ENCODE measurements at places on chromosomes 13 and 19. TPM values are rescaled to one million over a fixed set of nuclear protein-coding genes. Genes with fewer than 3 reads are reported as not detected.

FGF9 gene
- polyA plus RNA-seq = 0.26 TPM

GRCh38 chr19:43781630-43782310 lies 997 bp upstream of the KCNN4 start:
- DNase-seq = no peak
- H3K27me3 ChIP-seq = peaks cover 23% of the 10 kb centered on the region
- H3K4me3 ChIP-seq = no peak overlapping the region
- H3K36me3 ChIP-seq = peaks cover 3% of the 10 kb centered on the region

TMPRSS9 gene
- polyA plus RNA-seq = not detected

DNA sequence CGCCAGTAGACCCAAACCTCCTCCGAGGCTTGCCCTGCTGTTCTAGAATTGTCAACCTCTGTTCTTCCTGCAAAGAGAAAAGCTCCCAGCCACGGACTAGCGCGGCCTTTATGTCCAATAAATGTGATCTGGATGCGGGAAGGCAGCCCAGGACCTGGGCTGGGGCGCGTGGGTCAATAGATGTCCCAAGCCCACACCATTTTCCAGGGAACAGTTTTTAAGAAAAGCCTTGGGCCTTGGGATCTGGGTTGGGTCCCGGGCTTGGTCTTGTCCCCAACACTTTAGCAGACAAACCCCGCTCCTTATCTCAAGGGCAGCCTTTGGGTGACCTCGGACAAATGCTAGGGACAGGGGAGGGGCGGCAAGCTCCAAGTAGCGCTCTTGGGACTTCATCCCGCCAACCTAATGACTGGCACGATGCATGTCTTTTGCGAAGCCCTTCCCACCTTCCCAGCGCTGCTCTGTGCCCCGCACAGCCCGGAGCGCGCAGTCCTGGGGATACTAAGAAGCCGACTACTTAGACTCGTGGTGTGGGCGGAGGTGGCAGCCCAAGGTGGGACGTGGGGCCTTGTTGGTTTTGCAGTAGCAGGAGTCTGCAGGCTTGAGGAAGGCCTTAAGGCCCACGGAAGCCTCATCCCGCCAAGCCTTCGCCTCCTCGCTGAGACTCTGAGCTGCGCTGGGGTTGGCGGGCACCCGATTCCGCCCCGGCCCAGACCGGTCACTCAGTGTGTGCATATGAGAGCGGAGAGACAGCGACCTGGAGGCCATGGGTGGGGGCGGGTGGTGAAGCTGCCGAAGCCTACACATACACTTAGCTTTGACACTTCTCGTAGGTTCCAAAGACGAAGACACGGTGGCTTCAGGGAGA lies 10.8 kb downstream of the SOX21 start:
- DNase-seq = no peak
- no peaks in the 10 kb centered on the region for H3K36me3 ChIP-seq

DNA sequence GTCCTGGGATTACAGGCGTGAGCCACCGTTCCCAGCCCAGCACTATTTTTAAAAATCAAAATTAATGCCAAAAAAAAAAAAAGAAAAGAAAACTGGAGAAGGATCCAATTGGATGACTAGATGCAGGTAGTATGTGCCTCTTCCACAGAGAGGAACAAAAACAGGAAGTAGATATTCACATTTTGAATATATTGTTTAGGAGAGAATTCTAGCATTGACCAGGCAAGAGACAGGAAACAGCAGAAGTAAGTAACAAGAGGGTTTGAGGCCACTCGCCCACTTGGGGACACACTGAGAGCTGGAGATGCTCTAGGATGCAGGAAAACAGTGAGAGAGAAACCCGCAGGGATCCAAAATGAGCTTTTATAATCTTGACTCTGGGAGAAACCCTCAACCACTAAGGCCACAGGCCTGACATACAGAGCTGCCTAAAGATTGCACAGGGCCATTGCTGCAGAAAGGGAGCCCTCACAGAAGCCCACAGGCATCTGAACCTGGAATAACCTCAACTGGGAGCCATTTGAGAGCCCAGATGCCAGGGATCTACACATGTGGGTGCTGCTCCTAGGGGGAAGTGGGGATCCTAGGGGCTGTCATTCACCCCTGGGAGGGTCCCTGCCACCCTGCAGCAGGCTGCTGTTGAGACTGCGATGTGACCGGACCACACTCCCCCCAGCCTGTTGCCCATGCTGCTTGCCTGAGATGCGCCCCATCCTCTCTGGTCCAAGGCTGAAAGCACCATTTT lies 28.2 kb downstream of the IGFL2 start:
- H3K4me1 ChIP-seq = no peaks in the 10 kb centered on the region
- H3K4me3 ChIP-seq = no peak overlapping the region
- no peaks in the 10 kb centered on the region for H3K36me3 ChIP-seq
- peaks cover 15% of the 10 kb centered on the region for H3K27me3 ChIP-seq
- H3K27ac ChIP-seq = no peak overlapping the region
- DNase-seq = no peak

GRCh38 chr13:43785650-43786471 lies 911 bp downstream of the ENOX1 start:
- H3K4me3 ChIP-seq = peak overlapping the region; percentile 80
- DNase-seq = no peak
- H3K4me1 ChIP-seq = peaks cover 17% of the 10 kb centered on the region
- H3K27ac ChIP-seq = no peak overlapping the region

ITGBL1 gene
- not detected for polyA plus RNA-seq

FPR3 gene
- polyA plus RNA-seq = not detected

- no peak overlapping the region for H3K27ac ChIP-seq
- no peaks in the 10 kb centered on the region for H3K4me1 ChIP-seq
- H3K36me3 ChIP-seq = no peaks in the 10 kb centered on the region
- no peak for DNase-seq
Observed at GRCh38 chr13:26442541-26442940, 114.9 kb upstream of the WASF3 start.

GRCh38 chr19:10694706-10695307 lies 6.4 kb upstream of the QTRT1 start:
- H3K4me1 ChIP-seq = peaks cover 21% of the 10 kb centered on the region
- no peak overlapping the region for H3K4me3 ChIP-seq
- H3K36me3 ChIP-seq = no peaks in the 10 kb centered on the region

DNA sequence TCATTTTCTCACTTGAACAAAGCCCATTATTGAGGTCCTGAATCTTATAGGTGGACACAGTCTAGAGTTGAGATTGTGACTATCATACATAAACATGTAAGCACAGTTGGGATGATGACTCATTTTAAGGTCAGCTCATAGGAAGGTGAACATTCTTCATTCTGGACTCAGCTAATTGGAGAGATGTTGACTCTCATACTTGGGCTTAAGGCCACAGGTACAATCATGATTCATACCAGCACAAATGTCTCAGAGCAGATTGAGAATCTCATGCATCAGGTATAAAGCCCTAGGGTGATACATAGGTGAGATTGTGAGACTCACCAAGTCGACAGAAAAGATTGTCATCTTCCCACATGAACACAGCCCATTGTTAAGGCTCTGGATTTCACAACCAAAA lies 62.3 kb upstream of the ZNF724 start:
- H3K4me1 ChIP-seq = no peaks in the 10 kb centered on the region
- DNase-seq = no peak
- no peak overlapping the region for H3K4me3 ChIP-seq
- no peaks in the 10 kb centered on the region for H3K27me3 ChIP-seq
- H3K27ac ChIP-seq = no peak overlapping the region

DNA sequence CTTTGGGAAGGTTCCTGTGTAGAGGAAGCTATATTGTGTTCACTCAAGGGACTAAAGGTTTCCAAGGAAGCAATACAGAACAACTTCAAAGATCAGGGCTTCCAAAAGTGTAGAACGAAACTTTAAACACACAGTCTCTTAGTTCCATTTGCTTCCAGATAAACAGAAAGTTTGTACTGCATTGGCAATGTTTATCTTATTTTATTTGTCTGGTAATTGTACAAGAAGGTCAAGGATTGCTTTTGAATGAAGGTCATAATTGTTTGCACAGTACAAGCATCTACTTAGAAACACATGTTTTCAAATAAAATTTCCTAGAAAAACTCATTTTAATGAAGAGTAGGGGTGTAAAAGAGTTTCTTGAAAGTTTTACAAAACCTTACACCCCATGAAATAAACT lies 712.7 kb upstream of the SGCG start:
- no peak for DNase-seq
- H3K4me3 ChIP-seq = no peak overlapping the region
- no peak overlapping the region for H3K27ac ChIP-seq
- no peaks in the 10 kb centered on the region for H3K36me3 ChIP-seq

DNA sequence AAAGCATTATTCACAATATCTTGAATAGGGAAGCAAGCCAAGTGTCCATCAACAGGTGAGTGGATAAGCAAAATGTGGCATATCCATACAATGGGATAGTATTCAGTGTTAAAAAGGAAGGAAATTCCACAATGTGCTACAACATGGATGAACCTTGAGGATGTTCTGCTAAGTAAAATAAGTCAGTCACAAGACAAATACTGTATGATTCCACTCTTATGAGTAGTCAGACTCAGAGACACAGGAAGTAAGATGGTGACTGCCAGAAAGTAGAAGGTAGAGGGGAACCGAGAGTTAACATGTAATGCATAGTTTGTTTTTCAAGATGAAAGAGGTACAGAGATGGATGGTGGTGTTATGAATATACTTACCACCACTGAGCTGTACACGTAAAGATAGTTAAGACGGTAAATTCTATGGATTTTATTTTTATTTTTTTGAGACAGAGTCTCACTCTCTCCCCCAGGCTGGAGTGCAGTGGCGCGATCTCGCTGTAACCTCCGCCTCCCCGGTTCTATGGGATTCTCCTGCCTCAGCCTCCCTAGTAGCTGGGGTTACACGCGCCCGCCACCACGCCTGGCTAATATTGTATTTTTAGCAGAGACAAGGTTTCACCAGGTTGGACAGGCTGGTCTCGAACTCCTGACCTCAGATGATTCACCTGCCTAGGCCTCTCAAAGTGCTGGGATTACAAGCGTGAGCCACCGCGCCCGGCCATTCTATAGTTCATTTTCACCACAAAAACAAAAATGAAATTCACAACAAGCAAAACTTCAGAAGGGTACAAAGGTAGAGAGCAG lies 1.0 kb upstream of the CHAMP1 start:
- no peaks in the 10 kb centered on the region for H3K36me3 ChIP-seq
- peaks cover 26% of the 10 kb centered on the region for H3K4me1 ChIP-seq
- peak overlapping the region; percentile 95 for H3K4me3 ChIP-seq
- H3K27me3 ChIP-seq = peaks cover 2% of the 10 kb centered on the region
- peak overlapping the region; percentile 94 for H3K27ac ChIP-seq

DNA sequence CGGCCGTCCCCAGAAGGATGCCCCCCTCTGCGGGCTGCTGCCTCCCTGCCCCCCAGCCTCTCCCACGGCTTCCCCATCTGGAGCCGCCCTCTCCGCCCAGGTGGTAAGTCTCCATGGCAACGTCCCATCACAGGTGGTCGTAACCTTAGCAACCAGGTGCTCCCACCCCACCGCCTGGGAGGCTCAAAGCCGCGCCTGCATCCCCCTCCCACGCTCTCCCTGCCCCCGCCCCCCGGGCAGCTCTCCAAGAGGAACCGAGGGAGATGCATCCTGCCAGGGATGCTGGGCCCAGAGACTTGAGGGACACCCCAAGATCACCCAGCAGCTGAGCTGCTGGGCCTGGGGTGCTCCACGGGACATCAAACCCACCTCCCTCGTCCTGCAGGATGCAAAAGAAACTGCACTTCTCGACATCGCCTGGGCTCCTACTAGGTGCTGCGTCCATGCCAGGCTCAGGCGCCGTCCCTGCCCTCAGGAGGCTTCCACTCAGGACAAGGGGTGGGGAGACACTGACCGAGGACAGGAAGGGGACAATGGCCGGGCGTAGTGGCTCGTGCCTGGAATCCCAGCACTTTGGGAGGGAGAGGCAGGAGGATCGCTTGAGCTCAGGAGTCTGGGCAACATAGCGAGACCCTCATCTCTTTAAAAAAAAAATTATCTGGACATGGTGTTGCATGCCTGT lies 5.0 kb upstream of the LINGO3 start:
- DNase-seq = no peak
- peaks cover 8% of the 10 kb centered on the region for H3K4me1 ChIP-seq
- peaks cover 6% of the 10 kb centered on the region for H3K36me3 ChIP-seq

CEACAM5 gene
- not detected for polyA plus RNA-seq

GRCh38 chr19:4365791-4366665 lies 22.7 kb downstream of the MPND start:
- no peak overlapping the region for H3K27ac ChIP-seq
- no peak for DNase-seq
- no peak overlapping the region for H3K4me3 ChIP-seq
- H3K27me3 ChIP-seq = peaks cover 1% of the 10 kb centered on the region
- H3K36me3 ChIP-seq = no peaks in the 10 kb centered on the region

- H3K4me3 ChIP-seq = no peak overlapping the region
- H3K36me3 ChIP-seq = no peaks in the 10 kb centered on the region
- no peaks in the 10 kb centered on the region for H3K4me1 ChIP-seq
- no peak overlapping the region for H3K27ac ChIP-seq
Observed at GRCh38 chr13:51502153-51502651, 49.4 kb upstream of the INTS6 start.

DNA sequence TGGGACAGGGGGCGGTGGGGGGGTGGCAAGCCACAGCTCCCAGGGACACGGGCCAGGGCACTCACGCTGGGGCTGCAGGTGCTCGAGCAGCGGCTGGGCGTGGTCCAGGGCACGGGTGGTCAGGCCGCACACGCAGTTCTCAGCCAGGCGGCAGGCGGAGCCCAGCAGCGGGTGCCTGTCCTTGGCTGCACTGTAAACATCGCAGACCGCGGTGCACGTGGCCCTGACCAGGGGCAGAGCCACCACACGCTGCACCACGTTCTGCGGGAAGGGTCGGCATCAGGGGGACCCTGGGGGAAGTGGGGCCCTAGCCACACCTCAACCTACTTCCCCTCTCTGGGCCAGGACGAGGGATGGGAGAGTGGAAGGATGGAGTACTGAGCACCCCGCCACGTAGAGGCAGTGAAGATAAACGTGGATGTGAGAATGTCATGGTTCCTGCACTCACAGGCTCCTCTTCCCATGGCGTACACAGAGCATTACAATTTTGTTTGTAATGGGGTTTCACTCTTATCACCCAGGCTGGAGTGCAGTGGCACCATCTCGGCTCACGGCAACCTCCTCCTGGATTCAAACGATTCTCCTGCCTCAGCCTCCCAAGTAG lies 3.4 kb downstream of the PLIN5 start:
- H3K4me3 ChIP-seq = no peak overlapping the region
- no peak overlapping the region for H3K27ac ChIP-seq
- no peak for DNase-seq
- H3K36me3 ChIP-seq = no peaks in the 10 kb centered on the region
- H3K27me3 ChIP-seq = peaks cover 4% of the 10 kb centered on the region

NAPSA gene
- not detected for polyA plus RNA-seq

DNA sequence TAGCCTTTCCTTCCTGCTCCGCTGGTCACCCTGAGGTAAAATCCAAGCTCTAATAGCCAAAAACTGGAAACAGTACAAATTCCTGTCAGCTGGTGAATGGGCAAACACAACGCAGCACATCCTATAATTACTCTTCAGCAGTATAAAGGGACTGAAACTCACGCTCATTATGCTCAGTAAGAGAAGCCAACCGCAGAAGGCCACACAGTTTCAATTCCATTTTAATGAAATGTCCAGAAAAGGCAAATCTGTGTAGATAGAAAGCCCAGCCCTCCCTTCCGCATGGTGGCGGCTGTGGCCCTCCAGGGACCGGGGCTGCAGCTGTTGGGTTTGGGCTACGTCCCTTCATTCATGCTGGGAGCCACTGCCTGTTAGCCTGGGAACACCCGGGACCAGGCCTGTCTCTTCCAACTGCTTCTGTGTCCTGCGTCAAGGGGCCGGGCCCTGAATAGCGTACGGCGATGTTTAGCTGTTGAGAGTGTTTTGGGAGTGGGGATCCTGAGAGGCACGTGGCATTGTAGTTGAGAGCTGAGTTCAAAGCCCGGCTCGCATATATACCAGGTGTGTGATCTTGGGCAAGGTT lies 23.5 kb downstream of the NKPD1 start:
- H3K4me3 ChIP-seq = no peak overlapping the region
- no peak overlapping the region for H3K27ac ChIP-seq
- peaks cover 14% of the 10 kb centered on the region for H3K4me1 ChIP-seq
- no peaks in the 10 kb centered on the region for H3K36me3 ChIP-seq
- H3K27me3 ChIP-seq = no peaks in the 10 kb centered on the region
- no peak for DNase-seq

All from immature natural killer cell (primary cell).